ENCODE measurements at places on chromosomes 3 and 15.

DNA sequence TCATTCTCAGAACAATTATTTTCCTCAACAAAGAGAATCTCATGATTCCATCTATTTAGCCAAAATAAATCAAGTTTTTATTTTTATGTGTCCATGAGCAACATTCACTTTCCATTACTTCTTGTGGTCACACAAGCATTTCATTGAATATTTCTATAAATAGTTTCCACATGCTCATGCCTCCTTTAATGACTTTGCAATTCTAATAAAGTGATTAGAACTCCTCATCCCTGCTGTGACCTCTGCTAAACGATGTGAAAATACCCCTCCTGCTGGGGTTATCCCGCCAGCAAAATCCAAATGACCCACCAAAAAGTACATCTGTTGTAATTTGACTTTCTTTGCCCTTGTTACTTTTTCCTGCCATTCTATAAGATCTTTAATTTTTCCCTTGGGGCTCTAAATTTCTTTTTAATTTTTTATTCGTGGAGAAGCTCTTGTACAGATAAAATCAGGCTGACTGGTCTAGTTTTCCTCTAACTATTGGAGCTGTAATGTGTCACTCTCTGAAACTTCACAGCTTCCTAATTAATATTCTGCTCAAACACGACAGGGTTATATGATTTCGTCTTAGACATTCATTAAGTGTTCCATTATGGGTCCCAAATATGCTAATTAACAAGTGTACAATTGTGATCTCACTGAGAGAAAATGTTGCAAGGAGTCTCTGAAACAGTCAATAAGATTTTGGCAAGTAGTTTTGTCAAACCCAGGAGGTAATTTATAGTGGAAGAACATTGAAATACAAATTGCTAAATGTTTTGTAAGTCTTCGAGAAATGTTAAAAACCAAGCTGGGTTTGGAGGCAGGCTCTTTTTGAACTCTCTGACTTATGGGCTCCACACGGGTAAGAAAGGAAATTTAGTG is 533.1 kb upstream of the NAALADL2 start:
- DNase-seq, result peak; percentile 88

- no peak for DNase-seq
These were observed 111.2 kb downstream of the ETFA start for GRCh38 chr15:76200083-76200465.

GRCh38 chr15:69482686-69483256 is 30.2 kb downstream of the RPLP1 start:
- no peak for DNase-seq

DNA sequence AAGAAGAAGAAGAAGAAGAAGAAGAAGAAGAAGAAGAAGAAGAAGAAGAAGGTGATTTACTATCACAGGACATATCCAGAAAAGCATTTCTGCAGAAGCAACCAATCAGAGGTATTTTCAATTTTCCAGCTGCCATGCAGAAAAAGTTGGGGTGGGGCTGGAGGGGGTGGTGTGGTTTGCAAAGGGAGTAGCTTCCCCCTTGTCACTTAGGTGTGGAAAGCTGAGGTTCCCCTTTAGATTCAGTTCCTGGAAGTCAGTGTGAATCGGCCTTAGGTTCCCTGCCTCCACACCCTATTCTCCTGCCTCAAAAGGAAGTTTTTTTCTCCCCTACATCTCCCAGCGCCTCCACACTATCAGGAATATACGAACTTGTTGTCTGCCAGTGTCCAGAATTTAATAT is 276.7 kb upstream of the ARRDC4 start:
- no peak for DNase-seq

- DNase-seq, result no peak
These were observed 1.4 kb downstream of the MFGE8 start for GRCh38 chr15:88911766-88912118.

- DNase-seq, result no peak
These were observed 235.7 kb downstream of the GREM1 start for GRCh38 chr15:32953533-32953910.

DNA sequence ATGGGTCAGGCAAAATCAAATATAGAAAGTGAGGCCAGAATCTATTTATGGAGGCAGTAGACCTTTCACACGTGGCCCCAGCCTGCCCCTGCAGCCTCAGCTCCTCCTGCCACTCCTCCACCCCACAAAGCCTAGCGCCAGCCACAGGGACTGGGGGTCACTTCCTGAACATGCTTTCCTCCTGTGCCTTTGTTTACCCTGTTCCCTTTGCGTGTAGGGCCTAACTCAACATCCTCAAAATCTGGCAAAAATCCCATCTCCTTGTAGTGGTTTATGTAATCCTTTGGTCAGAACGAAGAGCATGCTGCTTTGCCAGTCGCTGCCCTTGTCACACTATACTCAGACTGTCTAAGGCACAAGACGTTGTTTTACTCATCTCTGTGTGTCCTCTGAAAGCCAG is 39.6 kb downstream of the KBTBD12 start:
- no peak for DNase-seq

DNA sequence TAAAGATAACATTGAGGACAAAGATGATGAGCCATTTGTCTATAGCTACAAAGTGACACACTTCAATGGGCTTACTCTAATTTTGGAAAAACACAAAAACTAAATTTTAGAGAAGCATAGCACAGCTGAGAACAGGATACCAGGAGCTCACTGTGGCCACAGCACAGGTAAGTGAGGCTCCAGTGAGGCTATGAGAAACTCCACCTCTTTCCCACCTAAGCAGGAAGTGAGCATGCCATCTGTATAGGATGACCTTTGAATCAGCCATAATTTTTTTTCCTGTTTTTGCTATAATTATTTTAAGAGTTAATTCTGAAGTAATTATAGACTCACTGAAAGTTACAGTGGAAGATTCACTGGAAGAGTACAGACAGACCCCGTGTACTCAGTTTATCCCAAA is 82.1 kb upstream of the DCLK3 start:
- DNase-seq, result no peak

- no peak for DNase-seq
These were observed 3.7 kb downstream of the MRAS start for GRCh38 chr3:138351916-138352550.

- DNase-seq, result no peak
These were observed 127.7 kb upstream of the SAMMSON start for GRCh38 chr3:69871868-69872267.

- DNase-seq, result no peak
These were observed 2.7 kb downstream of the SPESP1 start for GRCh38 chr15:68933001-68933400.

- no peak for DNase-seq
These were observed 97.1 kb upstream of the SLC6A6 start for GRCh38 chr3:14305324-14305723.

GRCh38 chr3:51620543-51620942 is 50.5 kb upstream of the TEX264 start:
- DNase-seq, result peak; percentile 17

DNA sequence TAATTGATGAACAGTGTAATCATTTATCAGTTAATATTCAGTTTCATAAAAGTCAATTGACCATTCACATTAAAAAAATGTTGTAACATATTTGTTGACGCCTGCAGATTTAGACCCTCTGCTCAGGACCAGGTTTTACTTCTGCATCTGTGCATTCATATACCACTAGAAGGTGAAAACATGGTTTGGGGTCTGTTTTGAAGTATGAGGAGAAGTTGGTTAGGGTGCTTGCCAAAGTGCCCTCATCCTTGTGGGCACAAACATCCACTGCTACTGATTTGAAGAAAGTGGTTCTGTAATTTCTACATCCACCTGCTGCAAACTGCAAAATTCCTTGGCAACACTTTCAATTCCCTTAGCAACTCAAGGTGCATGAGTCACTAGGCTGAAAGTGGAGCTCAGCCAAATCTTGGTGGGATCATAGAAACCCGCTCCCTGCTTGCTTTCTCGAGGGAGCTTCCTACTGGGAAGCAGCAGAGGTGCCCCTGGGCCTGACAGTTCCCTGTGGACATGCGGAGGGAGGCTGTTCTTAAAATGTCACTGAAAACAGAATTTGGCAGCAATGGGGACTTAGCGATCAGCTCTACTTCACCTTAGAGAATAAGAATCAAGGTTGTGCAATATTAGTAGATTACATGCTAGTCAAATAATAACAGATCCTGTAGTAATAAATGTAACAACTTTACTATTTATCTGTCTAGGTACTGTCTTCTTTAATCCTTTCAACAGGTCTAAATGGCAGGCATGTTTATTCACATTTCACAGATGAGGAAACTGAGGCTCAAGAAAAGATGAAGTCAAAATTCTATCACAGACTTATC is 301.0 kb upstream of the TBL1XR1 start:
- DNase-seq, result no peak

- DNase-seq, result no peak
These were observed 75.8 kb downstream of the SQOR start for GRCh38 chr15:45710657-45711056.

DNA sequence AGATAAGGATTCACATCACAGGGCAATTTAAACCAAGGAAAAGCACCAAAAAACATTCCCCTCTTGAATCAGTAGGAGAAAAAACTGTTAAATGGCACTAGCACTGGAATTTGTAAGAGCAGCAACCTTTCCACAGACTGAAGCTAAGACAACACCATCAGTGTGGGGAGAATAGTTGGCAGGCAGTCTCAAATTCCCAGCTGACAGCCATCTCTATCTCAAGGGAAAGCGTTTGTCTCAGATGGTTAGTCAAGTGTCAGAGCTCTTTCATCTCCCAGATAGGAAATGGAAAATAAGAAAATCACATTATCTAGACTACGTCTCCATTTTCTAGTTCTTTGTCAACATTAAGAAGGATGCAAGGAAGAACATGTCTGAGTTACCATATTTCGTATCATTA is 228.7 kb downstream of the WDR72 start:
- no peak for DNase-seq

DNA sequence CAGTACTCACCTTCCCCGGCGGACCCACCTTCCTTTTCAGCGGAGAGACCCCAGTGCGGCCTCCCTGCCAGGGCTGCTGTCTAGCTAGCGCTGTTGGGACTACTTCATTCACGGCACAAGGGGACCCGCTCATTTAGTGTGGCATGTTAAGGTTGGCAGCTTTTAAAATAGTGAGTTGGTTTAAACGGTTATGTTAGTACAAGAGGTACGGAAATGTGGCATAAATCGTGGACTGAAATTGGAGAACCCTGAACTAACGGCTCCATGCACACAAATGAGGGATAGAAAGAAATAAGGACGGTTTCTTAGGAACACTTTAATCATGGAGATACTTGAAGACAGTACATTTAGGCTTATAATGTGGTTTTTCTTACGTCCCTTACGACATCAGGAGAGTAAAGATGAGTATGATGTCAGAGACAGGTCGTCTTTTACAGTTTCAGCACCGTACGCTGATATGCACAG is 752 bp downstream of the CEP63 start:
- no peak for DNase-seq

GRCh38 chr15:68151277-68151676 is 53.9 kb downstream of the CALML4 start:
- no peak for DNase-seq

GRCh38 chr3:5613599-5613998 is 426.1 kb downstream of the EDEM1 start:
- DNase-seq, result no peak

- no peak for DNase-seq
These were observed 30.9 kb downstream of the ARNT2 start for GRCh38 chr15:80434926-80435720.

DNA sequence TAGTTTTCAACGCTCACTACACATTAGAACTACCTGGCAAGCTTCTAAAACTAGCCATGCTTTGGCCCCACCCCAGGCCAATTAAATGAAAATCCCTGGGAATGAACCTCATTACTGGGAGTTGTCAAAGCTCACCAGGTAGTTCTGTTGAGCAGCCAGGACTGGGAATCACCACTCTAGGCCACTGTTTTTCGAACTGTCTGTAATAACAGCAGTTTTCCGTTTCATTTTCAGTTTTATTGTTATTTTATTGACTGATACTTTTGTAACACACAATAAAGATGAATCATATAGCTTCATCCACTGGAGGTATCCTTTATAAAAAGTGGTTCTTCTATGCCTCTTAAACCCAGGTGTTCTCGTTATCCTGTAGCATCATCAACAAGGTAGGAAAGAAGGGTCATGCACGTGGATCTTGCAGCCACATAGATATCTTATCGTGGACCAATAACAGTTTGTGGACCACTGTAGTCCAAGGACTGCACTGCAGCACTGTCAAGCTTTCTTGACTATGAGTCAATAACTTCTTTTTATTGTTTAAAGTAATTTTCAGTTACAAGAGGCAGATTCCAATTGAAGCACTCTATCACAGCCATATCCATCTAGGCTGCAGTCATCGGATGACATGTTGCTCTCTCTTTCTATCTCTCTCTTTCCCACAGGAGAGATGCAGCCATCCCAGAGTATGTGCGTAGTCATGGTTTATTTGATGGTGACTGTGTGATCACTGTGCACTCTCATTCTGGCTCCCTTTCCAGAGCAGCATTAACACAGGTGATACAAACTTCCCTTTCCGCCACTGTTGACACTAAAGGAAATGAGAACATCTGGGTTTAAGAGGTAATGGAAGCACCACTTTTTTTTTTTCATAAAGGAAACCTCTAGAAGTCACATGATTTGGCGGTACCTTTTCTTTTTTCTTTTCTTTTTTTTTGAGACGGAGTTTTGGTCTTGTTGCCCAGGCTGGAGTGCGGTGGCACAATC is 39.0 kb upstream of the BLM start:
- no peak for DNase-seq

DNA sequence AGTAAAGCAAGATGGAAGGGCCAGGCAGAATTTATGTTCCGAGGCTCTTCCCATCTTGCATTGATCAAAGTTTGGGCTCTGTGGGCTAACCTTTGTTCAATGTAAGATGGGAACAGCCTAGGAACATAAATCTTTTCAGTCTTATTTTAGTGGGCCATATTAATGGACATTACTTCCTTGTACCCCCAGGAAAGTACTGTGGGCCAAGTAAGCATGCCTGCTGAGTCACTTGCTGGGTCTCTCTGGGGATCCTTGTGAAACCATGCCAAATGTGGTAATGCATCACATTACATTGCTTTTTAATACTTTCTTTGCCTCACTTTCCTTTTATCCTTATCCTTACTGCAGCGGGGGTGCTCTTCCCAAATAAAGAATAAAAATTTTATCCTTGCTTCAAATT is 349.5 kb upstream of the POU1F1 start:
- DNase-seq, result no peak

- no peak for DNase-seq
These were observed 558.0 kb upstream of the TGFBR2 start for GRCh38 chr3:30048431-30048830.

GRCh38 chr3:50652709-50653108 is 22.0 kb upstream of the DOCK3 start:
- DNase-seq, result no peak

GRCh38 chr3:72312339-72312738 is 527.4 kb upstream of the PROK2 start:
- no peak for DNase-seq

- no peak for DNase-seq
These were observed 60.5 kb upstream of the TBC1D5 start for GRCh38 chr3:17802950-17803349.

All from GM04503 (cell line).